ENCODE measurements at places on chromosomes 3 and 15.

DNA sequence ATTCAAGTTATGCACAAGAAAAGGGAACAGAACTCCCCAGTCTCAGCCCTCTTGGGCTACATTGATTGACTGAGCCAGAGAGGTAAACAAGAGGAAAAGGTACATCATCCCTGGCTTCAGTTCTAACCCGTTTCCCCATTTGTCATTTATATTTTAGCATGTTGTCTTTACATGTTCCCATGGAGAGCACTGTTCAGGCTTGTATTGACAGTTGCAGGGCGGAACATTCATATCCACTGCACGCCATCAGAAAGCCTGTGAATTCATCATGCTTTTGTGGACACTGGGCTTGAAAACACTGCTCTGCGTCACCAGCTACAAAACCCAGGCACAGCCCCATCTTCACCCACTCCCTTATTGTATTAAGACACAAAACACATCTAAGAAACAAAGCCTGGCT is 240.9 kb upstream of the EIF1B start:
- no peak for DNase-seq

DNA sequence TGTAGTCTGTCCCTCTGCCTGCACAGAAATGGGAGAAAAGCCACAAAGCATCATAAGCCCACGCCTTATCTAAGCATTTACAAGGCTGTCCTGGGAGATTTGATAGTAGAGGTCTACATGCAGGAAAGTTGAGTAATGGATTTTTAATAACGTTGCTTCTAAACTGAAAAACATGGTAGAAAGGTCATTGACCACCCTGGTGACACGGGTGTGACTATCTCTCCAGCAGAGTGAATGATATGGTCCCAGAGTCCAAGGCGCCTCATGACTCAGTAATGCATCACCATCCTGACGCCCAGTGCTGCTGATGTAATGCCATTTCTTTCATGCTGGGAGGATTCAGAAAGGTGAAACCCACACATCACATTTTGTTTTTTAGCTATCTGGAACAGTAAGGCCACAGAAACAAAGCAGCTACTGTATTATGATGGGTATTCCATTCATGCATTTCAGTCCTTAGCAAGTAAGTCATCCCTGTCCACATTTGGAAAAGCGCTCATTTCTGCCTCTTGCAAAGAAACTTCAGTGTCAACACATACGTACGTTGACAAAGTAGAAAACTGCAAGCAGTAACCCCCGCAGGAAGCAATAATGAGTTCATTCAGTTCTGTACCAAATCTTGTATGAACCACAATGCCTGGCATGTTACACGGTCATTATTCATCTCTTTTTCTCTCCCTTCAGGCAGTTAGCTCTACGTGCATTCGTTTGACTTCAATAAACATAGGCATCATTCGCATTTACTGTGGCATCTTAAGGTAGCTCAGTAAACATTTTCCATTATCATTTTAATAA is 483.5 kb downstream of the GABRG3 start:
- peak; percentile 24 for DNase-seq

- no peak for DNase-seq
Measured at GRCh38 chr3:35658686-35659085, 19.4 kb downstream of the ARPP21 start.

DNA sequence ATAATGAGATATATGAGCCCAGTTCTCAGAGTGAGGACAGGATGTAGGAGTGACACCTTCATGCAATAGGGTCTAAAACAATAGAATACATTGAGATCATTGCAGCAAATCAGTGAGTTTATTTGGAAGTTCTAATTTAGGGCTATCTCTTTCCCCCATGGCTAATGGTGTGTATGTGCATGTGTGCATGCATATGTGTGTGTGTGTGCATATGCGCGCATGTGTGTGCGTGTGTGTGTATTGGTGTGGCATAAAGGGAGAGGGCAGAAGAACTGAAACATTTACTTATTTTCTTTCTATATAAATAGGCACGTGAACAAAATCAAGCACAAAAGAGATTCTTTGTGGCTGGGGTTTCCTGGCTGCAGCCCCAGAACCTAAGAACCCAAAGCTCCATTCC is 115.7 kb upstream of the VEPH1 start:
- no peak for DNase-seq

GRCh38 chr15:28075573-28075972 is 23.5 kb downstream of the OCA2 start:
- no peak for DNase-seq

DNA sequence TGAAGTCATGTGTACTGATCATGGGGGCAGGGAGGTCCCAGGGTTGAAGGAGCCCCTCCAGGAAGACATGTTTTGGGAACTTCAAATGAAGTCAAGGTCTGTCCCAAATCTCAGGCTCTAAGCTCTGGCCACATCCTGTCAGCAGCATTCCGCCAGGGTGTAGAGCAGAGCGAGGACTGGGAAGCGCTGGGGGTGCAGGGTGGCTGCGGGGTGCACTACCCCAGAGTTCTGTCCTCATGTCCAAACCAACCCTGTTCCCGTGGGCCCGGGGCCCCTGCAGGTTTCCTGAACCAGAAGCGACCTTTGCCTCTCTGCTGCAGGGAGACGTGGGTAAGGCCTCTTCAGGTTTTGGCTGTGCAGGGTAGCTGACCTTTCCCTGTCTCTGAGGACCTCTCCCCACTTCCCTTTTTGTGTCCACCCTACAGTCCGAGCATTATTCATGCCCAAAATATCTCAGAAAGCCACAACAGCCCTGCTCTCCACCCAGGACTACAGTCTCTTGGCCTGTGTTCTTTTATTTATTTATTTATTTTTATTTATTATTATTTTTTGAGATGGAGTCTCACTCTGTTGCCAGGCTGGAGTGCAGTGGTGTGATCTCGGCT is 26.6 kb upstream of the FLNB start:
- peak; percentile 25 for DNase-seq

- no peak for DNase-seq
Measured at GRCh38 chr3:95705786-95706418, 1108.5 kb upstream of the EPHA6 start.

- DNase-seq, result peak; percentile 27
Measured at GRCh38 chr3:191282251-191283185, 46.7 kb upstream of the CCDC50 start.

- DNase-seq, result no peak
Measured at GRCh38 chr3:39148435-39149058, 4.8 kb downstream of the CSRNP1 start.

GRCh38 chr3:72680766-72681165 is 167.5 kb downstream of the SHQ1 start:
- DNase-seq, result no peak
